ENCODE measurements at places on chromosomes 5 and 9. TPM values are rescaled to one million over a fixed set of nuclear protein-coding genes. Genes with fewer than 3 reads are reported as not detected.
A peak's percentile ranks its signal among the peaks of the same experiment; 100 is the strongest.

- DNase-seq: no peak
- H3K4me3 ChIP-seq: no peak overlapping the region
- H3K36me3 ChIP-seq: peaks cover 14% of the 10 kb centered on the region
- no peaks in the 10 kb centered on the region for H3K4me1 ChIP-seq
Measured at GRCh38 chr9:120393386-120394057, 186.4 kb downstream of the CDK5RAP2 start.

DNA sequence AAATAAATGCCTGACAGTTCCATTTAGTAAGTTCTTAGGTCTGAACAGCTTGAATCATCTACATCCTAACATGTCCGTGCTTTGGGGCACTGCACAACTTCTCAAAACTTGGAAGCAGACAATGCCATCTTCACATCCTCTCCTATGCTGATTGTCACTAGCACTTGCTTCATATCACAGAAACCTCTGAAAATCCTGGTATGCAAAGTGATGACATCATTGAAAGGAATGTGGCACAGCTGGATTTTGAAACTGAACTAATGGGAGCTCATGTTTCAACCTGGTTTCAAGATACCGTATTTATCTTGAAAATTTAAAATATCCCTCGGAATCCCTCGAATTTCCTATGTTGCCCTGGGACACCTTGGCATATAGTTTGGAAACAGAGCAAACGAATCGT, 490.2 kb upstream of the DAP start:
- DNase-seq: no peak
- peaks cover 18% of the 10 kb centered on the region for H3K4me1 ChIP-seq
- H3K27ac ChIP-seq: peak overlapping the region; percentile 26

GRCh38 chr5:145520335-145520734, 314.8 kb downstream of the PRELID2 start:
- H3K27me3 ChIP-seq: no peaks in the 10 kb centered on the region
- no peaks in the 10 kb centered on the region for H3K4me1 ChIP-seq
- H3K4me3 ChIP-seq: no peak overlapping the region

DNA sequence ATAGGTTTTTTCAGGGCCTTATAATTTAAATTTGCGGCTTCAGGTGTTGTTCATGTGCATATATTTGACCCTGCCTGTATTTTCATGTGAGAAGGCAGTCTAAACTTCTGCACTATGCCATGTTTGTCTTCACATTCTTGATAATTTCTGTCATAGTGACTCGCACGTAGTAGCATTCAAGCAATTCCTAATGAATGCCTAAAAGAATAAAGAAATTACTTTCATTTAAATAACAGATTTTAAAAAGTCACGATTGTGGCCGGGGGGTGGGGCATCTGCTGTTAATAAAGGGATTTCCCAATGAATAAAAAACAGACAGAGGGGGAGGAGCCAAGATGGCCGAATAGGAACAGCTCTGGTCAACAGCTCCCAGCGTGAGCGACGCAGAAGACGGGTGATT, 318.0 kb downstream of the ADAMTS6 start:
- H3K27ac ChIP-seq: no peak overlapping the region
- H3K27me3 ChIP-seq: no peaks in the 10 kb centered on the region
- DNase-seq: no peak
- no peaks in the 10 kb centered on the region for H3K36me3 ChIP-seq
- no peak overlapping the region for H3K4me3 ChIP-seq

PIK3R1 gene
- total RNA-seq: 58.7 TPM

- H3K36me3 ChIP-seq: no peaks in the 10 kb centered on the region
- no peaks in the 10 kb centered on the region for H3K27me3 ChIP-seq
- H3K4me1 ChIP-seq: no peaks in the 10 kb centered on the region
- peak; percentile 11 for DNase-seq
- H3K27ac ChIP-seq: no peak overlapping the region
- H3K4me3 ChIP-seq: no peak overlapping the region
Measured at GRCh38 chr5:1737790-1738405, 61.7 kb downstream of the MRPL36 start.

ZFP2 gene
- 2.6 TPM for total RNA-seq

GRCh38 chr5:156201788-156202403, 125.1 kb upstream of the SGCD start:
- DNase-seq: no peak
- no peak overlapping the region for H3K4me3 ChIP-seq
- peaks cover 3% of the 10 kb centered on the region for H3K27me3 ChIP-seq
- no peaks in the 10 kb centered on the region for H3K4me1 ChIP-seq
- H3K36me3 ChIP-seq: no peaks in the 10 kb centered on the region

IDNK gene
- total RNA-seq: 3.9 TPM

DNA sequence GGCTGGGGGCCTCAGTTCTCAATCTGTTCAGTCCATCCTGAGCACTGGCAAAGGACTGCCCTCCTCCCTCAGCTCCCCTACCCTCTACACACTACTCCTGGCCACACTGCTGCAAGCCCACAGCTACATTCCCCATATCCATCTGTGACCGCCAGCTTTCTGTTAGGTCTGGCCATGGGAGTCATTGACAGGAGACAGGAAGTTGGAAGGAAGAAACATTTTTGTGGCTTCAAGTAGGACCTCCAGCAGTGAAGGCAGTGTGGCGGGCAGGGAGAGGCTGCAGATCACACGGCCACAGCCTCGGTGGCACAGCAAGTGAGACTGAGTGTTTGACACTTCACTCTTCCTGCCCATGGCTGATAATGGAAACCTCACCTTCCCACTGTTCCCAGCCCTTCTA, 55.9 kb downstream of the SECISBP2 start:
- DNase-seq: no peak
- no peaks in the 10 kb centered on the region for H3K27me3 ChIP-seq
- H3K4me1 ChIP-seq: no peaks in the 10 kb centered on the region
- no peak overlapping the region for H3K27ac ChIP-seq
- H3K4me3 ChIP-seq: no peak overlapping the region

GRCh38 chr9:71685394-71685793, 82.9 kb downstream of the CEMIP2 start:
- H3K4me3 ChIP-seq: no peak overlapping the region
- peaks cover 4% of the 10 kb centered on the region for H3K36me3 ChIP-seq
- DNase-seq: no peak
- H3K27ac ChIP-seq: no peak overlapping the region
- H3K27me3 ChIP-seq: no peaks in the 10 kb centered on the region

- no peak overlapping the region for H3K27ac ChIP-seq
- peaks cover 15% of the 10 kb centered on the region for H3K4me1 ChIP-seq
- no peak for DNase-seq
- no peaks in the 10 kb centered on the region for H3K36me3 ChIP-seq
- H3K4me3 ChIP-seq: no peak overlapping the region
- no peaks in the 10 kb centered on the region for H3K27me3 ChIP-seq
Measured at GRCh38 chr5:172188893-172189692, 1.1 kb upstream of the STK10 start.

IL11RA gene
- total RNA-seq: 27.4 TPM

All from body of pancreas (tissue), 4 donors.